ENCODE measurements at places on chromosomes 1 and 21. TPM values are rescaled to one million over a fixed set of nuclear protein-coding genes. Genes with fewer than 3 reads are reported as not detected.

The BCL2L15 gene
- 0.09 TPM for total RNA-seq

The SEMA4A gene
- 0.52 TPM for total RNA-seq

DNA sequence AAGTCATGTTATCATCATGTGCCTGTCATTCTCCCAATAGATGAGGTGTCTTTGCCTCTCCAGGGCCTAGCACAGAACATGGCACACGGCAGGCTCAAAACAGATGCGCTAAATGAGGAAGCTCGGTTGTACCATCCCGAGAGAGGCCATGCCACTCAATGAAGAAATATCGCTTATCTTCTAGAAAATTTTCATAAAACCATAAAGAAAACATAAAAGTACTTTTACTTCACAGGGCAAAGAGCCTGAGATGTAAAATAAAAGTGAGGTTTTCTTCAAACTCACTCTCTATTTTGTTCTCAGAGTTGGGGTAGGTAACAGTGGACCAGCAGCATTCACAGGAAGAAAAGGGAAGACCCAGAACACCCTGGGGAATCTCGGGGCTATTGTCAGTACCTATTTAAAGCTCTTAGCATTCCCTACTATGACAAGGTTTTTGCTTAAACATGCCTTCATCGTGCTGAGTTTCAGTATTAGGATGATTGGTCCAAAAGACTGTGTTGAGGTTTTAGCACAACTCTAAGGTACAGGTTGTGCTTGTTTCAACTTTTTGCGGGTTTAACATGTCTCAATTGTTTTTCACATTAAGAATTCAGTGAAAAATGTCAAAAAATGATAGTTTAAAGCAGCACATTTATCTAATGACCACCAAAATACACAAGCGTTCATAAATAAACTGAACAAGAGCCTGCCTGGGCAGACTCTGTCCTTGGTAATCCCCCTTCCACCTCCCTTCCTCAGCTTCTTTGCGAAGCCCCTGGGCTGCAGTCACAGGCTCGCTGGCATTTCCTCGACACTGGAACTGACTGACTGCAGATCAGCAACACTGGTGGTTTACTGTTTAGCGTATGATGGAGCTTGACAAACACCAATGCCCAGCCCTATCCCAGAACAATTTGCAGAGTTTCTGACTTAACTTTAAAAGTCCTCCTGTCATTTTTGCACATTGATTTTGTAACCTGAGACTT is 55.6 kb downstream of the COQ8A start:
- DNase-seq: no peak

The PTGFRN gene
- total RNA-seq: 16.2 TPM

- no peak for DNase-seq
Measured at GRCh38 chr1:2953688-2954285, 67.5 kb upstream of the ACTRT2 start.
